BJ (cell line): ENCODE measurements at places on chromosomes 1 and 21. TPM values are rescaled to one million over a fixed set of nuclear protein-coding genes. Genes with fewer than 3 reads are reported as not detected.
A peak's percentile ranks its signal among the peaks of the same experiment; 100 is the strongest.

DNA sequence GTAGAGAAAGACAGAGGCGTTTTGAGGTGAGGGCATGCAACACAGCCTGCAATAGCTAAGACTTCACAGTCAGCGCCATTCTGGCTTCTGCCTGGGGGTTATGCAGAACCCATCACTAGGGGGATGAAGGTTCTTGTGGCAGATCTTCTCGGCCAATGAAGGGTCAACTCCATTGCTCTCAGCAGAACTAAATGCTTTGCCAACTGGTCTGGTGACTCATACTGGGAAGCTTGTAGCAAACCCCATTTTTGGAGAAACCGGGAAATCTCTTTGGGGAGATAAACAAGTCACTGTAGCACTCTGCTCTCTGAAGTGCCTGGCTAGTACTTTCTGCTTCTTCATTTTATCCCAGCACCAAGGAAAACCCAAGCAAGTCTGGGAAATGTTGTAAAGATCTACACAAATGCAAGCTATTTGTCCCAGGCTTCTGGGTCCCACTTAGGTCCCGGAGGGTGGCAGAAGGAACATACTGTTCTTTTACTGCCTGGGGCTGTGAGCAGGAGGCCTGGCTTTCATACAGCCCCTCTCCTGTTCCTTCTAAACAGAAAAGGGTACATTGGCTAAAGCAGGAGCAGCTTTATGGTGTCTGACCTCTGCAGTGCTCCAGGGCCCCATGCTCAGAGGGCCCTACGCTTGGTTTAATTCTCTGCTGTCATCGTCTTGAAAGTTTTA is 28.8 kb downstream of the SHISA4 start:
- peak; percentile 54 for DNase-seq

DNA sequence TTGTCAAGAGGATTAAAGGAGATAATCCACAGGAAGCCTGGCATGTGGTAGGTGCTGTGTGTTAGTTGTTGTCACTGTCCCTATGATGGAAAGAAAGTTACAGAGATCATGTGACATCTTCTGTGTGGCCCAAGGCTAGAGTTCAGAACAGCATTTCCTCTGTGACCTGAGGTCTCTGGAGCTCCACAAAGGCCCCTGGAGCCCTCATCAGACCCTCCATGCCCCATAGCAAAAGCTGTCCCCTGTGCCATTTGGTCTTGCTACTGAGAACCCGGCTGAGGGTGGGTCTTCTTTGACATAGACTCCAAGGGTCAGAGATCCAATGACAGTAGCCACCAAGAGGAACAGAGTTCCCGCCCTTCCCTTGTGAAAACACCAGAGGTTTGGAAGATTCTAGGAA is 8.1 kb downstream of the CELA2B start:
- no peak for DNase-seq

Gene SYTL1
- 0.20 and 0.23 TPM in 2 replicates for polyA plus RNA-seq

GRCh38 chr1:110173466-110174105 is 23.3 kb downstream of the SLC6A17 start:
- peak; percentile 49 for DNase-seq

DNA sequence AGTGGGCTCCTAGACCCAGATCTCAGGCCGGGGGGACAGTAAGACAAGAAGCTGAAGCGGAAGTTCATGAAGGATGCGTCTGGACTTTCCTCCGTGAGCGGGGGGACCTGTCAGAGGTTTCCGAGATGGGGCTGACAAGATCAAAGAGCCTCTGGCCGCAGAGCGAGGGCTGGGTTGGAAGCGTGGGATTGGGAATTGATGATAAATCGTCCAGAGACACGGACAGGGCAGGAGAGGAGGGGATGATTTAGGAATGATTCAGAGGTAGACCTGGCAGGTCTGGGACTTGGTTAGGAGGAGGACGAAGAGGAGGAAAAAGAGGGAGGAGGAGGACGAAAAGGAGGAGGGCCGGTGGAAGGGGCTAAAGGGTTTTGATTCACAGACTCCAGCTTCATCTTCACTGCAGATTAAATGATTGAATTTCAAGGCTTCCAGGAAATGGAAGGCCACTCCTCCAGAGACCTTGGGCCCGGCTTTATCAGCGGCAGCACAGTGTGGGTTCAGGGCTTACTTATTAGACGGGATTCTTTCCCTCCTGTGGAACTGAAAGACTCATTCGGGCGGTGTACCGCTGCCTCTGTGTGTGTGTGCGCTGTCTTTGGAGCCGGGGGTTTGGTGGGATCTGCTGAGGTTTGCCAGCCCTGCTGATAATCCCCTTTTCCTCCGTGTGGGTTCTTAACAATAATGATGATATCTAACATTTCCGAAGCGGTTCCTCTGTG is 85.7 kb upstream of the SLC45A1 start:
- no peak for DNase-seq

DNA sequence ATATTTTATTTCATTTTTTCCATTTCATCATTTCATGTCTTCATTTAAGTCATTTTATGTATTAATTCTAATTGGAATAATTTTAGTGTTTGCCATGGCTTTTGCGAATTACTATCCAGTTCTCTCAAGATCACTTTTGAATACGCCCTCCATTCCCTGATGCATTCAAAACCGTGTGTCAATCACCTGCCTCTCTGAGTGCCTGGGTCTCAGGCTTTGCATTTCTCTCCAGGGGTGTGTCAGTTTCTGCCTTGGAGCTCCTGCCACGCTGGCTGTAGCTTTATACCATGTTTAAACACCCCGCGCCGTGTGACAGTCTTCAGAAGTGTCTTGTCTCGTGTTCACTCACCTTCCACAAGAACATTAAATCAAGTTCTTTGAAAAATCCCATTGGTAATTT is 7.4 kb upstream of the DNMT3L start:
- no peak for DNase-seq

Gene FAM78B
- polyA plus RNA-seq: 0.09 and 0.25 TPM in 2 replicates

DNA sequence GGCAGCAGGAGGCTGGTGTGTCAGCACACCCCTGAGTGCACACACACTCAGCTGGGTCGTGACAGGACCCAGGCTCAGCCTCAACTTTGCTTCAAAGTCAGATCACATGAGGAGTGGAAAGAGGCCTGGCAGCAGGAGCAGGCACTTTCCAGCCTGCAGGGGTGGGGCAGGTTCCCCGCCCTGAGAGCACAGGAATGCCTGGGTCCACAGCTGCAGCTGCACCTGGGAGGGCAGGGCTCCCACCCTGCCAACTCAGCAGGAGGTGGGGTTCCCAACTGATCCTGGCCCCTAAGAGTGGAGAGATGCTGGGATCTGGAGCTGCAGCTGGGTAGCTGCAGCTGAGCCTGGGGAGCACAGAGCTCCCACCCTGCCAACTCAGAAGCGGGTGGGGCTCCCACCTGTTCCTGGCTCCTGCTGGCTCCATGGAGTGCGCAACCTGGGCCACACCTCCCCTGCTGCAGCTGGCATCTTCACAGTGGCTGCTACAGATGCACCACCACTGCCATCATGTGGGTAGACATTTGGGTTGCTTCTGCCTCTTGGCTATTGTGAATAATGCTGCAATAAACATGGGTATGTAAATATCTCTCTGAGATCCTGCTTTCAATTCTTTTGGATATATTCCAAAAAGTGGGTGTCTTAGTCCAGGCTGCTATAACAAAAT is 415.4 kb downstream of the TTLL7 start:
- no peak for DNase-seq

DNA sequence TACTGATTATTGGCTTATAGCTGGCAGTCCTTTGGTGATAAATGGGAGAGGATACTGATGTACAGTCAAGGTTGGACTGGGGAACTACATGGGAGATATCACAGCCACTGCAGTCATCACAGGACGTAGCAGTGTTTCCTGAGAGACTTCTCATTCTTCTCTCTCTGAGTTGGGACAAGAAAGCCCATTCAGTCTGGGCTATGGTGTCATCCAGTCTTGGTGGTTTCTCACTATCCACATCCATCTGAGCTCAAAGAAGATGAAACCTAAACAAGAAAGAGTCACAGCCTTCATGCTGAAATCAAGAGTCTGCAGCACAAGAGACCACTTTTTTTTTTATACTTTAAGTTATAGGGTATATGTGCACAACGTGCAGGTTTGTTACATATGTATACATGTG is 12.8 kb upstream of the CD53 start:
- DNase-seq: no peak

Gene SLC35F3
- polyA plus RNA-seq: 0.06 and 0.09 TPM in 2 replicates

DNA sequence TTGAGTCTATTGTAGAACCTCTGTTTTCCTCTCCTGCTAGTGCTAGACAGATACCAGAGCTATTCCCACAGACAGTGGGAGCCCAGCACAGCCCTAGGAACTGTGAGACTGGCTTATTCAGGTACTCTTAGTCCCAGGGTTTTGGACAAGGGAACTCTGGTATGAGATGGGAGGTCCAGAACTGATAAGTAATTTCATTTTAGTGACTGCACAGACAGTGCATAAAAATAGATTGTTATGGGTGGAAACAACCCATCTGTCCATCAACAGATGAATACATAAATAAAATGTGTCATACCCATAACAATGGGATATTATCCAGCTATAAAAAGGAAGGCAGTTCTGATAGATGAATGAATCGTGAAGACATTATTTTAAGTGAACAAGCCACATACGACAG is 9.0 kb downstream of the EPS8L3 start:
- no peak for DNase-seq

GRCh38 chr1:64536836-64537490 is 67.0 kb downstream of the CACHD1 start:
- no peak for DNase-seq

DNA sequence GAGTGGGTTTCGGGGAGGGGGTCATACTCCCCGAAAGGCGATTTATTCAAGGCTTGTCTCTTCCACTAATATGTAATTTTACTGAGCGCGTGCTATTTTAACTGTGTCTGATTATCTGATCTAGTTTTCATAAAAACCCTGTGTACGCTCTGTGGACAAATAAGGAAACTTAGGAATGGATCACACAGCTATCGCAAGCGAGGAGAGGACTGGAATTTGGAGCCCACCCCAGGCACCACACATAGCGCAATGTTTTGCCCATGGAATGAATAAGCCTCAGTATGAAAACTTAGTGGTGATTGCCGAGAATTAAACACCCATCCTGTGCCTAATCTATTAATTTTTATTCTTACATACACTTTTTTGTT is 9.8 kb upstream of the RAB42 start:
- DNase-seq: no peak
